ENCODE measurements at places on chromosomes 2 and 18.

DNA sequence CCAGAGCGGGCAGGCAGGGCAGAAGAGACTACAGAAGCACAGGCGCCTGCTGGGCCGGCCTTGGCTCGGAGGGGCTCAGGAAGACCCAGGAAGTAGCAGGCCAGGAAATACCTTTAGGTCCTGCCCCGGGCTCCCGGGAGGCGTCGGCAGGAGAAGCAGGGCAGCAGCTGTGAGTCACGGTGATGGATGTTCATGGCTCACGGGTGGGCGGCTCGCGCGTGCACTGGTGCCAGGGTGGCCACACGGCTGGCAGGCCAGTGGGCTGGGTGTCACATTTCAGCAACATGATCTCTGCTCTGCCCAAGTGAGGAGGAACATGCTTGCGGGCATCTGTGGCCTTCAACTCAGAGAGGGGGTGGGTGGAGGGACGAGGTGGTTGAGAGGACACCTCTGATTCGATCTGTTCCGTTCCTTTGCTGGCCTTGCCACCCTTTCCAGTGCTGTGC, 139.3 kb downstream of the KLHL29 start:
- no peak for DNase-seq

GRCh38 chr18:23244401-23244800, 109.1 kb downstream of the CABLES1 start:
- no peak for DNase-seq

GRCh38 chr2:72980535-72981217, 63.4 kb downstream of the EMX1 start:
- DNase-seq: no peak

DNA sequence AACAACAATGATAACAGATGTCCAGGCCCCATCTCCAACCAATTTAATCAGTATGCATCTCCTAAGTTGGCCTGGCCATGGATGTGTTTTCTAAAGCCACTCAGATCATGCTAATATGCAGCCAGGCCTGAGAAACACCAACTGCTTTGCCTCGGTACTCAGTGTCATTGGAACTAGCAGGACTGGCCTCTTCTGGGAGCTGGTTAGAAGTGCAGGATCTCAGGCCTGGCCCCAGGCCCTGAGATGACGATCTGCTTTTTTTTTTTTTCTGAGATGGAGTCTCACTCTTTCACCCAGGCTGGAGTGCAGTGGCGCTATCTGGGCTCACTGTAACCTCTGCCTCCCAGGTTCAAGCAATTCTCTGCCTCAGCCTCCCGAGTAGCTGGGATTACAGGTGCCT, 69.1 kb downstream of the IRS1 start:
- DNase-seq: no peak

DNA sequence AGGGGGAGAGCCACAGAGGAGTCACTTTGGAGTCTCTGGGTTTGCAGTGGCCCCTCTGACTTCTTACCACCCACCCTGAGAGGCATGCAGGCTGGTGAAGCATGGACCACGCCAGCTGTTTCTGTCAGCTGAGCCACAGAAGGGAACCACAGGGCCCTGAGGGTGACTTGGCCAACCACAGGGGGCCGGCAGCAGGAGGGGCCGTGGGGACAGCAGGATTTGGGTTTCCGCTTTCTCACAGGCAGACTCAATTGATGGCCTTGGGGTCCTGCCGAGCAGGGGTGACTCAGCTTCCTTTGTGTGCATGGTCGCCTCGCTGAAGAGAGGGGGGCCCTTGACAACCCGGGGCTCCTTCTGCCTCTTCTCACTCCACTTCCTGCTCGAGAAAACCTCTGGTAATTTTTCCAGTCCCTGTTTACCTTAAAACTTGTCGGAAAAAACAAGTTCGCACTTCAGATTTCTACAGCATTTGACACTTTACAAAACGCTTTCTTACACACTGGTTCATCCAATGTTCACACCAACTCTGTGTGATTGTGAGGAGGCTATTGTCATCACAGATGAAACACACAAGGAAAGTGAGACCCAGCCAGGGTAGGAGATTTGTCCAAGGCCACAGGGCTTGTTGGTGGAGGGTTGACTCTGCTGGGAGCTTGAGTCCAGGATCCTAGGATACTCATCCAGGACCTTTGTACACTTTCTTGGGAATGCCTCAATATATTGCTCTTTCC, 311.2 kb downstream of the LPIN1 start:
- DNase-seq: no peak

DNA sequence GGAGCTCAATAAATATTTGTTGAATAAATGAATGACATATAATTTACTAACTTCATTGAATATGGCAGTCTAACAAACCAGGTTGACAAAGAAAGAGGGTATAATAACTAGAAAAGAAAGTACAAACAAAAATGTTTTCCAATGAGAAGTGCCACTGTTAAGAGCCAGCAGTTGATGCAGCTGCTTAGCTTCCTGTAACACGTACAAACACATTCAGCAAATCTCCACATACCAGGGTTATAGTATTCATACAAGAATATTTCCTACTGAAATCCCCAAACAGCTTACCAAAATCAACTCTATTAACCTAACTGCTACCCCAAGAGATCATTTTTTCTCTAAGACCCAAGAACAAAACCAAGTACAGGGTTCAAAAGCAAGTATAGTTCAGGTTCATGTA, 77.7 kb downstream of the THADA start:
- no peak for DNase-seq

DNA sequence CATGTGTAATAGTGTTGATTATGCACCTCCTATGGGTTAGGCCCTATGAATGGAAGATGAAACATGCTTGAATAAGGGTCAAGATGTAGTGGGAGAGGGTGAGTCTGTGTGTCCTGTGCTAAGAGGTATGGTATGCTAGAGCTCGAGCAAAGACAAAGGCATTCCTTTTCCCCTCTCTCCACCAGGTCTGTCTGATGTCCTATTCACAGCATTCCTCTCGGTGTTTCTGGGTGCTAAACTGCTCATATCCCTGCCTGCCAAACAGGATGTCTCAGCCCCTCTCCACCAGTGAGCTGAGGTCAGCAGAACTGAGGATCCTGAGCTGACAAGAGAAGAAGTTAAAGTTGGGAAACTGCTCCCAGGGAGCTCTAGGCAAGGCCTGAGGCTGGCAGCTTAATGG, 344.9 kb downstream of the TSN start:
- DNase-seq: no peak

DNA sequence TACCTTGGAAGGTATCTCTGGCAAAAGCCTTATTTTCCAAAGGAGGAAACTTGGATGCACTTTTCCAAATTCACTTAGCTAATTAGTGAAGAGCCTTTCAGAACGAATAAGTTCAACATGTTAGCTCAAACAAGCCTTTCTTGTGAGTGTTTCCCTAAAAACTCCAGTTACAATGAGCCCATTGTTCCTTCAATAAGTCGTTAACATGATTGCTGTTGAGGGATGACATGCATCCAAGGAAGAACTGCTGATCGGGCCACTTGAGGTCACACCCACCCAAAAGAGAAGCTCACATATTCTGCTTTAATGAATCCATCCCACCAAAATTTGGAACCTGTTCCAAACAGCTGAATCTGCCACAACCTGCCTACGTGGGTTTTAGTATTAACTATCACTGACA, 48.1 kb upstream of the SLC35G4 start:
- DNase-seq: no peak

DNA sequence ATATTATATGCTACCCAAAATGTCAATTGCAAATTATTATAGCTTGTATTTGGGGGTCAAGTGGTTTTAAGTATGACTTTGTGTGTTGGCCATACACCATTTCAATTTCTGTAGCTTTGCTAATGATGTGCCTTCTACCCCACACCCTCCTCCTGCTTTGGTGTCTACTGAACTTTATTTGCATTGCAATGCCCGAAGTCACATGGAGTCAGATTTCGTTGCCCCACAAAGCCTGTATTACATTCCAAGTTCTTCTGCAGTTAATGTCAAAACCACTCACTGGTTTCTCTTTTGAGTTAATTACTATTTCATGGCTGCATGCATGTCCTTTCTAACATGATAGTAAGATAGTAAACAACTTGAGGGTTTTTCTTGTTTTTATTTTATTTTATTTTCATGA, 528.9 kb downstream of the RIT2 start:
- DNase-seq: no peak
